ENCODE measurements at places on chromosomes 5 and 9.

GRCh38 chr9:84781458-84781857 lies 111.9 kb downstream of the NTRK2 start:
- no peak for DNase-seq

DNA sequence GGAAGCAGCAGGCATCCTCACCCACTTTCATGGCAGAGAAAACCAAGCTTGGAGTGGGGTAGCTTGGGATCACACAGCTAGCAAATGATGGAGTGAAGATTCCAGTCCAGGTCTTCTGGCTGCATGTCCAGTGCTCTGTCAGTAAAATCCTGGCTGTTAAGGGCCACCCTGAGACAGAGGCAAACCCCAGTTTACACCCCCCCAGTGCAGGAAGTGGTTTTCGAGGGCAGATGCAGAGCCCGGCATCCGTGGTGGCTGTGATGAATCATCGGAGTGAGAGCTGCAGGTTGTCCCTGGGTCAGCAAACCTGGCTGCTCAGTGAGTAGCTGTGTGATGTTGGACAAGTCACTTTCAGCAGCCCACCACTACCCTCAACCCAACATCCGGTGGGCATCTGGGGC lies 115.4 kb downstream of the RGS3 start:
- DNase-seq: peak; percentile 81

GRCh38 chr5:164097749-164098148 lies 592.3 kb downstream of the MAT2B start:
- DNase-seq: no peak

- no peak for DNase-seq
Observed at GRCh38 chr9:79812099-79812498, 240.3 kb downstream of the TLE4 start.
